MCF 10A (cell line): ENCODE measurements at places on chromosomes 5 and 9. TPM values are rescaled to one million over a fixed set of nuclear protein-coding genes. Genes with fewer than 3 reads are reported as not detected.
A peak's percentile ranks its signal among the peaks of the same experiment; 100 is the strongest.

The CDKN2B-AS1 gene
- total RNA-seq = not detected in 2 replicates

GRCh38 chr9:3865141-3865772, 339.5 kb upstream of the RFX3 start:
- H3K4me1 ChIP-seq = peaks cover 11% of the 10 kb centered on the region
- DNase-seq = peak; percentile 26
- no peaks in the 10 kb centered on the region for H3K27me3 ChIP-seq
- no peaks in the 10 kb centered on the region for H3K36me3 ChIP-seq
- no peak overlapping the region for H3K4me3 ChIP-seq
- H3K27ac ChIP-seq = no peak overlapping the region

- no peaks in the 10 kb centered on the region for H3K27me3 ChIP-seq
- DNase-seq = no peak
- H3K4me1 ChIP-seq = peaks cover 10% of the 10 kb centered on the region
- peaks cover 43% of the 10 kb centered on the region for H3K36me3 ChIP-seq
- H3K27ac ChIP-seq = no peak overlapping the region
- H3K4me3 ChIP-seq = no peak overlapping the region
These were observed 173.5 kb downstream of the SLC12A2 start for GRCh38 chr5:128257076-128257475.

- peaks cover 3% of the 10 kb centered on the region for H3K27me3 ChIP-seq
- H3K36me3 ChIP-seq = no peaks in the 10 kb centered on the region
- H3K4me1 ChIP-seq = no peaks in the 10 kb centered on the region
- no peak for DNase-seq
These were observed 20.5 kb upstream of the SLC6A19 start for GRCh38 chr5:1180841-1181271.

DNA sequence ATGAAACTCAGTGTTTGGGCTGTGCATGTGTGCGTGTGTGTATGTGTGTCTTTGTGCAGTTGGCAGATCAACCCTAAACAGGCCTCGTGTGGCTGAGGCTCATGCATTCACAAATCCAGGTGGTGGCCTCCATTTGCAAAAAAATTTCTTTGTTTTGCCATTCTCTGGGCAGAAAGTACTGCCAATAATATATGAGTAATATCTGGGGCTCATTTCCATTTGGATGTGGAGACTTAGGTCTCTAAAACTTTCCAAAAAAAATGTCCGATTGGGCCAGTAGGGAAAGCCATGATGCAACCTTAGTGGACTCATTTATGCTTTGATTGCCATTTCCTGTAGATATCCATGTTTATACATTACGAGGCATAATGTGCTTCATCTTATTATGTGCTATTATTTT, 77.9 kb upstream of the RPS23 start:
- DNase-seq = peak; percentile 49
- no peak overlapping the region for H3K4me3 ChIP-seq
- no peak overlapping the region for H3K27ac ChIP-seq
- H3K27me3 ChIP-seq = no peaks in the 10 kb centered on the region
- peaks cover 56% of the 10 kb centered on the region for H3K4me1 ChIP-seq

The PCDHGB6 gene
- 0.68 and 1.4 TPM in 2 replicates for total RNA-seq

The GBA2 gene
- 51.3 and 55.2 TPM in 2 replicates for total RNA-seq

The HRH2 gene
- not detected in 2 replicates for total RNA-seq

DNA sequence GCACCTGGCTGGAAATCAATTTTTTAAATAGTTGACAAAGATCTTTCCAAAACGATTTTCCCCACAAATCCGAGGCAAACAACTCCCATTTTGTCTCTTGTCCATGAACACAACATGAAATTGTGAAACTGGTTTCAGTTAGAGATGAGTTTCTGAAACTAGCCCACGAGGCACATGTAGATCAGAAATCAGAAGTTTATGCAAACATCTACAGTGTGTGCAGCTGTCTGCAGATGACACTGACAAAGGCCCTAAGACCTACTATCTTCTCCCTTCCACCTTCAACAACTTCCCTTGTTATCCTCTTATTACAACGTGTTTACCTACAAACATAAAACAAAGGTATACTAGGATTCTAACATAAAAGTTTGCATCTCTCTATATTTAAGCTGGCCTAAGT, 183.3 kb downstream of the DIRAS2 start:
- H3K27ac ChIP-seq = no peak overlapping the region
- no peak for DNase-seq
- no peak overlapping the region for H3K4me3 ChIP-seq
- no peaks in the 10 kb centered on the region for H3K4me1 ChIP-seq
- H3K27me3 ChIP-seq = peaks cover 40% of the 10 kb centered on the region

DNA sequence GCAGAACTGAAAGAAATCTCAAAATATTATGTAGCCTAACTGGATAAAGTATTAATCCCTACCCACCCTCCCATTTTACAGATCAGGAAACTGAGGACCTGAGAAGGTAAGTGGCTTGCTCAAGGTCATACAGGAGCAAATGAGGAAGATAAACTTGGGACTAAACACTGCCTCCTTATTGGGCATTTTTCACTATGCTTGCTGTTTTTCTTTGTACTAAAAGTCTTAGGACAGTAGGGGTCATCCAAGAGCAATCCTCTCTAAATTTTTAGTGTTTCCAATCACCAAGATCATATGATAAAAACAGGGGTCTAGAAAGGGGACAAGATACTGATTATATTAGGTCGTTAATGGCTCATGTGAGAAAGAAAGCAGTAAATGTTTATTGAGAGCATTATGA, 80.8 kb downstream of the RORB start:
- no peaks in the 10 kb centered on the region for H3K4me1 ChIP-seq
- no peak overlapping the region for H3K4me3 ChIP-seq
- no peaks in the 10 kb centered on the region for H3K36me3 ChIP-seq
- H3K27me3 ChIP-seq = peaks cover 92% of the 10 kb centered on the region
- DNase-seq = no peak
- no peak overlapping the region for H3K27ac ChIP-seq

DNA sequence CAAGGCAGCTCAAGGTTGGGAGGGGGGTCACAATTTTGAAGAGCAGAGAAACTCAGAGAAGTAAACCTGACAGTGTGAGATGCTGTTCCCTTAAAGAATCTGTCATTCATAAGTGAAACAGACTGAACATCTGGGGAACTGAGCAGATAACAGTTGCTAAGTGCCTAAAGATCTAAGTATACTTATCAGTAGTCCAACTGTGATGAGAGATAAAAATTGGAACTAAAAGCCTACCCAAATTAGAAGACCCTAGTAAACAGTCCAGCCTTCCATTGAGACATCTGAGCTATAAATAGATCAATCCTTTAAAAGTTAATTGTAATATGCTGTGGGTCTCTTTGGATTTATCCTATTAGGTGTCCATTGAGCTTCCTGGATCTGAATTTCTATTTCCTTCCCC, 692.8 kb upstream of the ZNF608 start:
- H3K36me3 ChIP-seq = no peaks in the 10 kb centered on the region
- no peak overlapping the region for H3K27ac ChIP-seq
- no peak overlapping the region for H3K4me3 ChIP-seq
- no peaks in the 10 kb centered on the region for H3K27me3 ChIP-seq

GRCh38 chr5:94218374-94218773, 400.0 kb downstream of the KIAA0825 start:
- H3K4me3 ChIP-seq = no peak overlapping the region
- H3K4me1 ChIP-seq = peaks cover 9% of the 10 kb centered on the region
- H3K36me3 ChIP-seq = no peaks in the 10 kb centered on the region
- DNase-seq = no peak
- H3K27ac ChIP-seq = no peak overlapping the region

The TMC1 gene
- total RNA-seq = not detected in 2 replicates

The IL17B gene
- not detected in 2 replicates for total RNA-seq

GRCh38 chr9:127916720-127917581, at the start of gene ST6GALNAC4:
TSS of gene ST6GALNAC4 (minus strand) at chr9:127917041. CDS start at chr9:127916419, 622 bp downstream.
- H3K4me3 ChIP-seq = peak within 1 kb of the TSS; percentile 74
- H3K36me3 ChIP-seq = peaks cover 5% of the 10 kb centered on the region
- H3K27ac ChIP-seq = peak within 1 kb of the TSS; percentile 93
- H3K4me1 ChIP-seq = peaks cover 27% of the 10 kb centered on the region
- H3K27me3 ChIP-seq = no peaks in the 10 kb centered on the region

GRCh38 chr9:120696551-120697230, 17.6 kb downstream of the MEGF9 start:
- no peaks in the 10 kb centered on the region for H3K27me3 ChIP-seq
- peak overlapping the region; percentile 31 for H3K27ac ChIP-seq
- peaks cover 4% of the 10 kb centered on the region for H3K36me3 ChIP-seq
- DNase-seq = no peak
- peaks cover 24% of the 10 kb centered on the region for H3K4me1 ChIP-seq

The CAAP1 gene
- 29.2 and 35.2 TPM in 2 replicates for total RNA-seq

DNA sequence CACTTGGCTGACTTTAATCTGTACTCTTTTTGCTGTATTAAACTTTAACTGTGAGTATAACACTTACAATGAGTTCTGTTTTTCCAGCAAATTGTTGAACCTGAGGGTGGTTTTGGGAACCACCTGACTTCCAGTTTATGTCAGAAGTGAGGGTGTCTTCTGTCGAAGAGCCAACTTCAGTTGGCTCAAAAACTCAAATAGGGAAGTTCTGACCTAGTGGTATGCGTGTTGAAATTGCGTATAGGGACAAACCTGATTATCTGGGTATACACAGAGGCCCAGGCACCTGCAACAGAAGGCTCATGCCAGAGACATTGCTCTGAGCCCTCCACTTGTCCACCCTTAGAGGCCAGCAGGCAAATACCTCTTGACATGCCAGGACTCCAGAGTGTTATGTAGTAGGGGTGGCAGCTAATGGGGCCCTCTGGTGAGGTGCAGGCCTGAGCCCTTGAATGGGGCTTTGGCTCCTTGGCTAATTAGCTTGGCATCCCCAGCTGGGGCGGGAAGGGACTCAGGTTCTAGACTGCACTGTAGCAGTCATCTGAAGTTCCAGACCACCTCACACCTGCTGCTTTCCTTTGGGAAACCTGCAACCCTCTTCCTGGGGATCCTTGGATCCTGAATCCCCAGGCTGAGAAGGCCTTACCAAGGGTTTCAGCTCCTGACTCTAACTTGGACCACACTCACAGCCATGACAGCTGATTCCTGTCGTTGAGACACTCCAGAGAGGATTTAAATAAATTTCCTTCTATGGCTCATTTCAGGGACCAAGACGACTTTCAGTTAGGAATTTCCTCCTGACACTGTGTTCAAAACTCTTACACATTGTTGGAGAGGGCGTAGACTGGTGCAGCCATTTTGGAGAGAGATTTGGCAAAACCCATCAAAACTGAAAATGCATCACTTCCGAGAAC, 189.6 kb downstream of the HSPA4 start:
- no peaks in the 10 kb centered on the region for H3K36me3 ChIP-seq
- peaks cover 27% of the 10 kb centered on the region for H3K4me1 ChIP-seq
- peak overlapping the region; percentile 32 for H3K27ac ChIP-seq
- H3K27me3 ChIP-seq = no peaks in the 10 kb centered on the region

DNA sequence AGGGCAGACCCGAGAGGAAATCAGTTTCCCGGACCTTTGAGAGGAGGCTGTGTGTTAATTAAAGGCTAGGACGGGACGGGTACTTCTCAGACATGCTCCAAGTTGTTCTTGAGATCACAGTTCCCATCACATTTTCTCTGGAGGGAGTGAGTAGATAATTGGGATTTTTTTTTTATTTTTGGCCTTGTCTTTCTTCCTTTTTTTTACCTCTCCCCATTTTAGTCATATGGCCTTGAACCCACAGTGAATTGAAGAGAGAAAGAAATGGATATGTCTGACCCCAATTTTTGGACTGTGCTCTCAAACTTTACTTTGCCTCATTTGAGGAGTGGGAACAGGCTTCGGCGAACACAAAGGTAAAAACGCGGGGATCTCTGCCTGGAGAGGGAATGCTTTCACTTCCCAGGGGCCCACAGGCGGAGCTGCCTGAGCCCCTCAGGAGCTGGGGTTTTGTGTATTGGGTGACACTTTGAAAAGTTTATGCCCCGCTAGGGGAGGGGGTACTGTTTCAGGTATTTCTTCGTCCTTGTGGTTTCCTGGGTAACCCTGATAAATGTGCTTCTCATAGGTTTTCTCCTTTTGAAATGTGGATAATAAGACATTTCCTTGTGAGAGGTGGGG, 191.8 kb downstream of the CD180 start:
- DNase-seq = no peak
- peak overlapping the region; percentile 97 for H3K27ac ChIP-seq
- H3K4me1 ChIP-seq = peaks cover 43% of the 10 kb centered on the region

The CCDC183 gene
- 0.26 and 1.3 TPM in 2 replicates for total RNA-seq

- no peak overlapping the region for H3K4me3 ChIP-seq
- no peak overlapping the region for H3K27ac ChIP-seq
- H3K4me1 ChIP-seq = peaks cover 53% of the 10 kb centered on the region
- DNase-seq = no peak
- no peaks in the 10 kb centered on the region for H3K27me3 ChIP-seq
These were observed 9.7 kb downstream of the NFIB start for GRCh38 chr9:14304259-14304658.

DNA sequence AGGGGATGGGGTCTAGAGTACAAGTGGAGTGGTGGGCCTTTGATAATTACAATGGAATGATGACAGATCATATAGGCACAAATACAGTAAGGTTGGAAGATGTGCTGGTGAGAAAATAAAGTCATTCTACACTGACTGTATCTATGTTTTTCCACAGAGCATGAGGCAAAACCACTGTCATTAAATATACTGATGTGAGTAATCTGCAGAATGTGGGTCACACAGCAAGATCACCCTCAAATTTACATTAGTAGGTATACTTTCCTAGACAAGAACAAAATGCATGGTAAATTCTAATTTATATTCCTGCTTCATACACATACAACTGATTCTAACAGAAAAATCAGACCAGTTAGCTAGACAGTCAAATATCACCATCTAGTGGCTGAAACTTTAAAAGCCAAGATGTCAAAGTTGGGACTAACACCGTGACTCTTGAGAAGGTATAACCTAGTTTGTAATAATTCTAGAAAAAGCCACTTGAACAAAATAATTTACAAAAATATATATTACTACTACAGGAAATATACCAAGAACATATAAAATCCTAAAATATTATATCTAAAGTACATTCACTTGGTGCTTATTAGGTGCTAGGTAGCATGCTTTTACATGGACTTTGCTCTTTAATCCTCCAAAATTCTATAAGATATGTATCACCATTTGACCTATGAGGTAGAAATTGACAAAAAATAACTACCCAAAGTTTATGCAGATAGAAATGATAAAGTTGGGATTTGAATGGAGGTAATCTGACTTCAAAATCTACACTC, 19.5 kb downstream of the TTC33 start:
- H3K4me1 ChIP-seq = peaks cover 12% of the 10 kb centered on the region
- no peaks in the 10 kb centered on the region for H3K27me3 ChIP-seq
- H3K36me3 ChIP-seq = peaks cover 13% of the 10 kb centered on the region
- H3K27ac ChIP-seq = no peak overlapping the region

GRCh38 chr5:103353581-103353980, 95.0 kb downstream of the MACIR start:
- H3K4me1 ChIP-seq = no peaks in the 10 kb centered on the region
- peaks cover 26% of the 10 kb centered on the region for H3K27me3 ChIP-seq
- DNase-seq = no peak
- H3K36me3 ChIP-seq = no peaks in the 10 kb centered on the region
- H3K27ac ChIP-seq = no peak overlapping the region

The C1QTNF3 gene
- 0.49 and 0.64 TPM in 2 replicates for total RNA-seq

The GHR gene
- 1.8 and 1.9 TPM in 2 replicates for total RNA-seq

- no peak overlapping the region for H3K27ac ChIP-seq
- no peak for DNase-seq
- H3K36me3 ChIP-seq = no peaks in the 10 kb centered on the region
- peaks cover 5% of the 10 kb centered on the region for H3K4me1 ChIP-seq
- H3K27me3 ChIP-seq = peaks cover 53% of the 10 kb centered on the region
These were observed 259.9 kb upstream of the RASA1 start for GRCh38 chr5:87007737-87008136.
